ENCODE measurements at places on chromosomes 16 and 17.

DNA sequence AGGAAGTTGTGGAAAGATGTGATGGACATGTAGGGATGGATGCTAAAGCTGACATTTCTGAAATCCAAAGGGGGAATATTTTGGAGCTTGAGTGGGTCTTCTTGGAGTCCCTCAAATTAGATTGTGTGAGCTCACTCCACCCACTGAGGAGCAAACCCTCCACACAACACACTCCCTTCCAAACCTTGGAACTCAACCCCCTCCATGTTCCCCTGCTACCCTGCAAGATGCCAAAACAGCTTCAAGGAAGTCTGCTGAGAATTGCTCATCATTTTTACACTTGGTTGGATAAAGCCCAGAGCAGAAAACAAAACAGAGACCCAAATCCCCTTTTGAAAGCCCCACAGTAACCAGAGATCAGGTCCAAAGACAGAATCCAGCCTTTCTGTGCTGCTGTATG, 103.3 kb upstream of the ERCC4 start:
- DNase-seq: no peak

DNA sequence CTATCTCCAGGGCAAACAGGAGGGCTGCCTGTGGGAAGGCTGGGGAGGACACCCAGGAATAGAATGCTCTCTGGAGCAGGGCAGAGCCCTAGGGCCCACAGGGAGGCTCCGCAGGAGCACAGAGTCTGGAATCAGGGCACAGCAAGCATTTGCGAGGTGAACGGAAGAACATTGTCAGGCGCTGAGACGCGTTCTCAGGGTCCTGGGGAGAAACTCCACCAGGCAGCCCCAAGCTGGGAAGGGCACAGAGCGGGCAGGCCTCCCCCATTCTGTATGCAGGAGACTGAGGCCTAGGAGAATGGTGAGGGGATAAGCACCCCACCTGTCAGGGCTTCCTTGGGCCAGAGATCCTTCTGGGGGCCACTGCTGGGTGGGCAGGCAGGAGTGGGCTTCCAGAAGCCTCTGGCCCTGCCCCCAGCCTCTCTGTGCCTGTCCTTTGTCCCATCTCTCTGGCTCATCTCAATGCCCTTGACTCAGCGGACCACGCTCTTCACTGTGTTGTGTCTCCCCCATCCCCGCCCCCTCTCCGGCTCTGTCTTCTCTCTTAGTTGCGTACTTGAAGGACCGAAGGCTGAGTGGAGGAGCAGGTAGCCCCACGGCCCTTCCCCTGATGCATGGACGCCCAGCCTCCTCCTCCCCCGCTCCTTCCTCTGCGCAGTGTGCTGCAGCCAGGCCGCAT, 5.1 kb upstream of the SETD6 start:
- no peak for DNase-seq

DNA sequence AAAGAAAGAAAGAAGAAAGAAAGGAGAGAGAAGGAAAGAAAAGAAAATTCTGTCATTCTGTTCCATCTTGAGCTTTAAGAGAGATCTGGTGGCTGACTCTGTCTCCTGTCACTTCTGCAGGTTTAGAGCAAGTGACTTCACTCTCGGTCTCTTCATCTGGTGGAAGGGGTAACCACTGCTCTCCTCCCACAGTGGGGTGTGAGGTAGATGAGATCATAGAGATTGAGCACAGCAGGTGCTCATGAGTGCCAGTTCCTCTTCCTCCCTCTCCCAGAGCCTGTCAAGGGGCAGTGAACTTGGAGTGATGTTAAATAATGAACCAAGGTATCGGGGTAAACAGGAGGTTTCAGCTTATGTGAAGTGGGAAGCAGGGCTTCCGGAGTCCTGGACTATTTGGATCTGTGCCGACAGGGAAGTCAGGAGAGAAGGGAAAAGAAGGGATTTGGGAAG, 47.7 kb downstream of the BEAN1 start:
- DNase-seq: peak; percentile 51

DNA sequence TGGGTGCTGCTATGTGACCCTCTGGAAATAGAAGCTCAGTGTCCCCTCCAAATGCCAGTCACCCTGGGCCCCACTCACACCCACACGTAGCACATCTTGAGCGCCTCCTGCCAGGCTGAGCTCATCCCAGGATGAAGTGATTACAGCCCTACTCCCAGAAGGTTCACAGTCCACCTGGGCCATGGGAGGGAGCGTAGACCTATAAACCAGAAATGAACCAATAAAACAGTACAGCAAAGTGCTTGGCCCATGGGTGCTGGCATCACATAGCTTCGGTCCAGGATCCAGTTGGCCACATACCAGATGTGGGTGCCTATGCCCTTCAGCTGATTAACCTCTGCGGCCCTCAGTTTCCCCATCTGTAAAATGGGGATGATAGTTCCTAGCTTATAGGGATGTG, 2.2 kb upstream of the BICDL2 start:
- no peak for DNase-seq

DNA sequence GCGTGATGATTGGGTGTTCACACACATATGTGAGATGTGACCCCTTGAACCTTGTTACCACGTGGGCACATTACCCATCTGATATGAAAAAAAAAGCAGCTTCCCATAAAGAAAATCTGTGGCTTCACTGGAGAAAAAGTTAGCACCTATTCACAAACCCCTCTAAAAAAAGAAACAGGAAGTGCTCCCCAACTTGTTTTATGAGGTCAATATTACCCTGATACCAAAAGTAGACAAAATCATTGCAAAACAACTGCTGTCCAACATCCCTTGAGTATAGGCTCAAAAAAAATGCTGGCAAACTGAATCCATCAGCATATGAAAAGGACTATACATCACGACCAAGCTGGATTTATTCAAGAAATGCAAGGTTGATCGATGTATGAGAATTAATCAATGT, 99.7 kb upstream of the RBL2 start:
- no peak for DNase-seq

DNA sequence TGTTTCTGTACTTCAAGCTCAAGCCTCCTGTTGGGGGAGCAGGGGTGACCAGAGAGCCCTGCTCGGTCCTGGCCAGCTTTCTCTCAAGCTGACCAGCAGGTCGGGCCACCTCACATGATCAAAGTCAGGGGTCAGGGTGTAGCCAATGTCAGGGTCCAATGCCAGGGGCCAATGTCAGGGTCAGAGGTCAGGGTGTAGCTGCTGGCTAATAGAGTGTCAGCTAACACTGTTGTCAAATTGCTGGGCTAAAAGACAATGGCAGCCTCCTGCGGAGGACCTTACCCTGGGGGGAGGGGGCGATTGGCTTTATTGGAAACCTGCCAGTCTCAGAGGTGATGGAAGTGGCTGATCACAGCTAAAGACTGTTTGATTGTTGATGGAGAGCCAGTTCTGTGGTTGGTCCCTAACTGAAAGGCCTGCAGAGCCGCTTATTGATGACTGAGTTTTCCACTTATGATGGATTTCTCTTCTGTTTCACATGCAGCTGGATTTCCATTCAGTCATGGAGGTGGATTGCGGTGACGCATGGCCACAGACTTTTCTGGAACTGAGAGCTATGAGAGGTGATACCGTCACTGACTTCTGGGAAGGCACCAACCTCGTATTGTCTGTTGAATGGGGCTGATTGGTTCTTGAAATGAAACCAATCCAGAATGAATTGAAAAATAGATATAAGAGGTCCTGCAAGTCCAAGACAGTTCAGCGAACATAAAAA, 97.4 kb upstream of the ZFHX3 start:
- DNase-seq: no peak

- no peak for DNase-seq
Observed at GRCh38 chr17:42097691-42098631, at the start of gene ZNF385C. ZNF385C (minus strand) TSS chr17:42098473; CDS start chr17:42063056, 35,417 bp downstream.

DNA sequence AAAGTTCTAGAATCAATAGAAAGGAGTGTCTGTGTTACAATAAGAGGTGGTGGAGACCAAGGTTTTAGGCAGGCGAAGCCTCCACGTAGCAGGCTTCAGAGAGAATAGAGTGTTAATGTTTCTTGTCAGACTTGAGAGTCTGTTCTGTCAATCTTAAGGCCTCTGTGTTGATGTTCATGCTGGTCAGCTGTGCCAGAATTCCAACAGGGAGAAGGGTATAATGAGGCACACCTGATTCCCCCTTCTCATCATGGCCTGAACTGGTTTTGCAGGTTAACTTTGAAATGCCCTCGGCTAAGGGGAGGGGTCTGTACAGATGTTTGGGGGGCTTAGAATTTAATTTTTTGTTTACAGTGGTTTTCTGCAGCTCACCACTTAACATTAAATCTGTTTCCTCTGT, 46.0 kb downstream of the RNF112 start:
- no peak for DNase-seq

GRCh38 chr17:73021771-73022170, 70.7 kb downstream of the SLC39A11 start:
- no peak for DNase-seq

DNA sequence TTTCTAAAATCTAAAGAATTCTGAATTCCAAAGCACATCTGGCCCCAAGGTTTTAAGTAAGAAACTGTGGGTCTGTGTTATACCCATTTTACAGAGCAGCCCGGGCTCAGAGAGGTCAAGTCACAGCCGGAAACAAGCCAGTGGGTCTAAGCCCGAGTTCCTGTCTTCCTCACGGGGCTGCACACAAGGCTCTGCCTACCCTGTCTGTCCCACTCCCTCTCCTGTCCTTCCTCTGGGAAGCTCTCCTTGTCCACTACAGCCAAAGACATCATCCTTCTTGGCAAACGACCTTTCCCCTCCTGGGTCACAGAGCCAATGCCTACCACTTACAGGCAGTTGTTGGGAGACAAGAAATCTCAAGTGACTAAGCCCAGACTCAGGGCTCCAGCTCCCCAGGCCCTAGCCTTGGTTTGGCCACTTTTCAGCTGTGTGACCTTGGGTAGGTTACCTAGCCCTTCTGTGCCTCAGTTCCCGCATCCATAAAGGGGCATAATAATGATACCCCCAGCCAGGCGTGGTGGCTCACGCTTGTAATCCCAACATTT, 55.6 kb upstream of the MAP3K14 start:
- DNase-seq: no peak

DNA sequence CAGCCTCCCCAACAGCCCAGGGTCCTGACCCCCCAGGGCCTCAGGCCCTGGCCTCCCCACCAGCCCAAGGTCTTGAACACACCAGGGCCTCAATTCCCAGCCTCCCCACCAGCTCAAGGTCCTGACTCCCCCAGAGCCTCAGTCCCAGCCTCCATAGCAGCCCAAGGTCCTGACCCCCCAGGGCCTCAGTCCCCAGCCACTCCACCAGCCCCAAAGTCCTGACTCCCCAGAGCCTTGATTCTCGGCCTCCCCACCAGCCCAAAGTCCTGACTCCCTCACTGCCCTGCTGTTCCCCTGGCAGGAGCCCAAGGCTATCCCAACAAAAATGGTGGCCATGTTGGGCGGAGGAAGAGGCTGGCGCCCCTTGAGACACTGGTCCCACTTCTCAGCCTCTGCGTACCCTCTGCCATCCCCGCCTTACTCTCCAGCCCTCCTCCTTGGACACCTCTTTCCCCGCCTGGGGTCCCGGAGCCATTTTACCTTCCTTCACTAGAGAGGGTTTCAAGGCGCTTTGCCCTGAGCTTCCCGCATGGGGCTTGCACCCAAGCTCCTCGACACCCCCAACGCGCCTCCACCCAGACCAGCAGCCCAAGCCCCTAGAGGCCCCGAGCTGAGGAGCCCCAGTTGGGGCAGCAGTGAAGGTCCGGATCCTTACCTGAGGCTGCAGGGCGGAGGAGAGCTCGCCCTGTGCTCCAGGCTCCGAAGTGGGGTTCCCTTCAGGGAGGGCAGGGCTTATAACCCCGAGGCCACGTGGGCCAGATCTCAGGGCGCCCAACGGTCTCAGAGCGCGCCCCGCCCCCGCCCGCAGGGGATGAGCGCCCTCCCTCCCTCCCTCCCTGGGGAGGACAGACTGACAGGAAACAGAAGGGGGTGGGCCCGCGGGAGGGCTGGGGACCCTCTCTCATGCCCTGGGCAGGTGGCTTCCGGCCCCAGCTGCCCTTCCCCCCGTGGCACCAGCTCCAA, 3.5 kb upstream of the TSPOAP1 start:
- no peak for DNase-seq

GRCh38 chr17:75909812-75910274, 5.2 kb upstream of the MRPL38 start:
- peak; percentile 34 for DNase-seq

GRCh38 chr17:40062329-40063186, at the start of gene THRA:
THRA (plus strand) TSS chr17:40062965; CDS start chr17:40074489, 11,524 bp downstream.
- DNase-seq: no peak

DNA sequence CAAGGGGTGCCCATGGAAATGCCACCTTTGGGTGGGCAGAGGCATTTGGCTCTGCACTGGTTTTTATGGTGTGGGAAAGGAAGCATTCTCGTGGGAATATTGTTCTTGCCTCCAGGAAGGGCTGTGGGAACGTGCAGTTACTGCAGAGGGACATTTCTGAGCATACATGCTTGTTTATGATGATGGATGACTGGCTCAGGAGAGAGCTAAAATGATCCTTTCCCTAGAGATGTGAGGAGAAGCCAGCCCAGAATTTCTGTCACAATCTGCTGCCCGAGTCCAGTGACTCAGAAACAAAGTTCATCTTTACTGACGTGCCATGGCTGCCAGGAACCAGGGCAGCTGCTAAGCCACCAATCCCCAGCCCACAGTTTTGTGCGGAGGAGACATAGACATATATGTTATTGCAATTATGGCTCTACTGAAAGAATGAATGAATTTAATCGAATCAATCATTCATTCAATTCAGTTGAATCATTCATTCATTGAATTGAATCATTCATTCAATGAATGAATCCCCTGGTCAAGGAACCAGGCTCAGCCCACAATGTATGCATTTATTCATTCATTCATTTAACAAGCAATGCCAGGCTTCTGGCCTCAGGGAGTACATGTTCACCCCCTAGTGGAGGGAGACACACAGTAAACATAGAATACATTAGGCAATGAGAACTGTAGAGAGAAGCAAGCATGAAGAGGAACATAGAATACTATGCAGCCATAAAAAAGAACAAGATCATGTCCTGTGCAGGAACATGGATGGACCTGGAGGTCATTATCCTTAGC, 414.4 kb upstream of the HSBP1 start:
- DNase-seq: no peak

- no peak for DNase-seq
Observed at GRCh38 chr16:67486805-67487204, 3.5 kb upstream of the AGRP start.

GRCh38 chr16:27950206-27950887, 113.2 kb downstream of the GSG1L start:
- no peak for DNase-seq

DNA sequence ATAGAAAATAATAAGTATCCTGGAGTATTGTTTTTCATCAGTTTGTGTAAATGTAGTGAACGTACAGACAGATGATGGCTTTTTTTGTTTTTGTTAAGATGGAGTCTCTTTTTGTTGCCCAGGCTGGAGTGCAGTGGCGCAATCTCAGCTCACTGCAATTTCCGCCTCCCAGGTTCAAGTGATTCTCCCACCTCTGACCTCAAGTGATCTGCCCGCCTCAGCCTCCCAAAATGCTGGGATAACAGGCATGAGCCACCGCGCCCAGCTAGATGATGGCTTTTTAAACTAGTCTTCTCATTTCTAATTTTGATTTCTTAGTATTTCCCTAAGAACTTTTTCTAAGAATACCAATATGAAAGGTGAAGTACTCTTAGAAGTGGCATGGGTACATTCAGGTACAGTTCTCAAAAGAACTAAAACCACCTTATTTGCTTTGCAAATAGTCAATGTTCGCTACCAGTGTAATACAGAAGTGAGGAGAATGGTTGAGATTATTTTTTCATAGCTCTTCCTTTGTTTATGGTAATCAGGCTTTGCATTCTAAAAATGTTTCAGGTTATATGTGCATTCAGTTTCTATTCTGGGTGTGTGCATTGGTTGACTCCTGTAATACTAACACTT, 34.2 kb downstream of the TTC19 start:
- DNase-seq: no peak

Data from NCI-H524 treated with DMSO at 0.1 percent for 48 hours (cell line).